Ureter (tissue), 1 donor: ENCODE measurements at places on chromosomes 3 and 15.

GRCh38 chr3:103075282-103075681, 640.5 kb downstream of the ZPLD1 start:
- no peak for DNase-seq

- no peak for DNase-seq
These were observed 12.9 kb downstream of the CCDC80 start for GRCh38 chr3:112627919-112628466.

- peak; percentile 53 for DNase-seq
These were observed 1.5 kb upstream of the MAPKBP1 start for GRCh38 chr15:41772720-41773331.

- no peak for DNase-seq
These were observed 16.9 kb upstream of the AGBL1 start for GRCh38 chr15:86062646-86063243.

- no peak for DNase-seq
These were observed 885.9 kb downstream of the FHIT start for GRCh38 chr3:60365360-60365759.

- no peak for DNase-seq
These were observed 18.8 kb downstream of the ATG7 start for GRCh38 chr3:11290743-11291680.

DNA sequence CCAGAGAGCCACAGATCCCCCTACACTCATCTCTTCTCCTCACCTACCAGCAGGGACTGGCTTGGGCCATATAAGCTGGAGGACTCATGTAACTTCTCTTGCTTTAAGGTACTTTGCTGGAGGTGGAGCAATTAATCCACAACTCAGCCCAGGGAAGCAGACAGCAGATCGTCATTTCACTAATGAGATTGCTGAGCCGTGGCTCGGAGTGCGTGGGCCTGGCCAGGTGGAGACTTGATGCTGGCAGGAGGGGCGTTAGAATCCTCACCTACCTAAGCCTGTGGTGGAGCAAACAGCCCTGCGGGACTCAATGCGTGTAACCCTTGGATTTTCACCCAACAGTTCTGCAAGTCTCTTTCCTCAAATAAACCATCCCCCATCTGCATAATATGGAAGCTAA, 253.2 kb downstream of the RORA start:
- DNase-seq, result no peak

DNA sequence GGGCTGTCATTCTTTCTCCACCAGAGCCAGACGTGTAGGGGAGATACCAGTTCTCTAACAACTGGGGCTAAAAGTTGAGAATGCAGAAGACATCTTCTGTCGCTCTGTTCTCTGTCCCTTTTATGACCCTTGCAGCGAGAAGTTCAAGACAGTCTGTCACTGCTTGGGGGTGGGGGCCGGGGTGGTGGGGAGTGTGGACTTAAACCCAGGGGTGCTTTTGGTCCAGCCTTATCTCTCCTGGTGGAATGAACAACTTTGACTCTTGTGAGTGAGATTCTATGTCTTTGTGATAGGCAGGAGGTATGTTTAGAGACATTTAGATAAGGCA, 767 bp upstream of the APOD start:
- DNase-seq, result no peak

- DNase-seq, result no peak
These were observed 17.1 kb upstream of the CNTN3 start for GRCh38 chr3:74631351-74632140.

- DNase-seq, result no peak
These were observed 908.4 kb downstream of the EPHA3 start for GRCh38 chr3:90015688-90016356.

DNA sequence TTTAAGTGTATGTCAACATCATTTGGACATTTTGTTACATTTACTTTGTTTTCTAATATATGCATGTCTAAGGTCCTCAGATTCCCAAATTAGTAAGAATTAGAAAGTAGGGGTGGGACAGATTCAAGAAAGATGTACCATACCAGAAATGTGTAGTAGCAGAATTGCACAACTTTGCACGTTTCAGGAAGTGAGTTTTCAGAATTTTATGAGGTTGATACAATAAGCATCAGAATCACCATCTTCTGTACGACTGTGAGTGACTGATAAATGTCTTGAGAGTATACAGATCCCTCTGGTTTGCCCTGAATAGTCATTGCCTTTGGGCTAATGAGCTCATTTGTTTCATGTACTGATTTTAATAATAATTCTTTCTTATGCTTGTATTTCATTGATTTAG, 9.3 kb downstream of the ARIH2 start:
- no peak for DNase-seq

GRCh38 chr15:41969851-41970431, 2.4 kb downstream of the EHD4 start:
- peak; percentile 42 for DNase-seq

DNA sequence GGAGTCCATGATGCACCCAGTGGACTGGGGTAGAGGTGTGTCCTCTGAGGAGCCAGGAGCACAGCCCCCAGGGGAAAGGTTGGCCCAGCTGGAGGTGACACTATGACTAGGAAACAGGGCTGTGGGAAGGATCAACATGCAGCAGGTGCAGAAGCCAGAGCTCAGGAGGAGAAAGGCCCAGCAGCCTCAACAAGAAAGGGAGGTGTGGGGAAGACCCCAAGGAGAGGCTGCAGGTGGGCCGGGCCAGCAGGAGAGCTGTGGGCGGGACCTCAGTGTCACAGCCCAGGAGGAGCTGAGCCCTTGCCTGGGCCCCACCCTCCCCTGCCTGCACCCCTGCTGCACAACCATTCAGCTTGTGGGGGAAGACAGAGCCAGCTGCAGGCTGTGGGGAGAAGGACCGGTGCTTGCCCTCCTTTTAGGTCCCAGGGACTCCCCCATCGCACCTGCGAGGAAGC, 18.4 kb upstream of the KLF13 start:
- no peak for DNase-seq

DNA sequence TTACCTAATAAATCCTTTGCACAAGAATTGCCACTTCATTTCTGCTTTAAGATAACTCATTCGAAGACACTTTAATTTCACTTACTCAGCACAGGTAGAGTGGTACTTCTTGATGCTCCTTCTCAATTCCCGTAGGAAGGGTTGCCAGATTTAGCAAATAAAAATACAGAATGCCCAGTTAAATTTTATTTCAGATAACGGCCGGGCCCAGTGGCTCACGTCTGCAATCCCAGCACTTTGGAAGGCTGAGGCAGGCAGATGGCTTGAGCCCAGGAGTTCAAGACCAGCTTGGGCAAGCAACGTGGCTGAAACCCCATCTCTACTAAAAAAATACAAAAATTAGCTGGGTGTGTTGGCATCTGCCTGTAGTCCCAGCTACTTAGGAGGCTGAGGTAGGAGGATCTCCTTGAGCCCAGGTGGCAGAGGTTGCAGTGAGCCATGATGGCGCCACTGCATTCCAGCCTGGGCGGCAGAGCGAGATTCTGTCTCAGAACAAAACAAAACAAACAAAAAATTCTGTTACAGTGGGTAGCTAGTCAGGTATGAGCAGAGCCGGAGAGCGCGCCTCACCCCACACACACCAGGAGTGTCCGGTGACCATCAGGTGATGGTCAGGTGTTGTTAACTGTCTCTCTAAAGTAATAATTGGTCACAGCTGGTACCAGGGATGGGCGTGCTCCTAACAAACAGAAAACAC, 92.8 kb downstream of the DNAH12 start:
- DNase-seq, result no peak

DNA sequence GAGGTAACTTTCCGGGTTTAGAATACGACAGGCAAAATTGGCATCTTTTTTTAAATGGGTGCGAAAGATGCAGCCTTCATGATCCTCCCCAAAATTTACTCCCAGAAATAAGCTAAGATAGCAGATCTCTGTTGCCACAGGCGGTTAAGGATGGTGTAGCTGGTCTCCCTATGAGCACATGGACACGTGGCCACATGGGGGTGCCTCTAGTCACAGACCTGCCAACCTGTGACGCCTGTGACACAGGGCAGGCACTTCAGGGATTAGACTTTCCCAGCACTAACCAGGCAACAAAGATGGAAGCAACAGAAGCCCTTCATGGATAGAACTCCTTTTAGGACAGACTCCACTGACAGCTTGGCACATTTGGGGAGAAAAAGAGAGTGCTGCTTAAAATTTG, 320.3 kb downstream of the THSD4 start:
- no peak for DNase-seq

DNA sequence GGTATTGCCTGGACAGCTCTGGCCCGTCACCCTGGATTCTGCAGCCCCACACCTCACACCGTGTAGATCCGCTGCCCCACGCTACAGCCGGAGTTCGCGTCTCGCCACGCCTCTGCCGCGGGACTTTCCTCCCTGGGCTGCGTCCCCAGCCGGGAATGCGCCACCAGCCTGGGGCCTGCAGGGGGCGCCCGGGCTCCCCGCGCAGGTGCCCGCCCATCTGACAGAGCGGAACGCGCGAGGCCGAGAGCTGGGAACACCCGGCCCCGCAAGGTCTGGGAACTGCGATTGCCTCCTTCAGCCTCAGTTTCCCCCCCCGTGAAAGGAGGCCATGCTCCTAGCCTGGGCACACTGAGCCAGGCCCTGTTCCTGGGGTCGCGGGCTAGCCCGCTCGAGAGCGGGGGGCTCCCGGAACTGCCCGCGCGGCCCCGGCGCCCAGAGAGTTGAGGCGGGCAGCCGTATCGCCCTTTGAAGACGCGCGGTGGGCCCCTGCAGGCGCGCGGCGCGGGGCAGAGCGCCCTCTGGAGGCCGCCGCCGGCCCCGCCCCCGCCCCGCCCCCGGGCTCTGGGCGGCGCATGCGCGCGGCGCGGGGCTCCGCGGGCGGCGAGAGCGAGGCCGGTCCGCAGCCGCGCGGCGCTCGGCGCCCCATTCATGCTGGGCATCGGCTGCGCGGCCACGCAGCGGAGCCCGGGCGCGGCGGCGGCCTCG, at the start of gene PLXNA1:
Gene PLXNA1 (plus strand): TSS at position 645 of the 705 bp plus-strand sequence. CDS start 5,479 bp downstream, outside the sequence.
- peak; percentile 75 for DNase-seq

- DNase-seq, result no peak
These were observed 545.6 kb upstream of the ZNF385D start for GRCh38 chr3:22296601-22297000.

DNA sequence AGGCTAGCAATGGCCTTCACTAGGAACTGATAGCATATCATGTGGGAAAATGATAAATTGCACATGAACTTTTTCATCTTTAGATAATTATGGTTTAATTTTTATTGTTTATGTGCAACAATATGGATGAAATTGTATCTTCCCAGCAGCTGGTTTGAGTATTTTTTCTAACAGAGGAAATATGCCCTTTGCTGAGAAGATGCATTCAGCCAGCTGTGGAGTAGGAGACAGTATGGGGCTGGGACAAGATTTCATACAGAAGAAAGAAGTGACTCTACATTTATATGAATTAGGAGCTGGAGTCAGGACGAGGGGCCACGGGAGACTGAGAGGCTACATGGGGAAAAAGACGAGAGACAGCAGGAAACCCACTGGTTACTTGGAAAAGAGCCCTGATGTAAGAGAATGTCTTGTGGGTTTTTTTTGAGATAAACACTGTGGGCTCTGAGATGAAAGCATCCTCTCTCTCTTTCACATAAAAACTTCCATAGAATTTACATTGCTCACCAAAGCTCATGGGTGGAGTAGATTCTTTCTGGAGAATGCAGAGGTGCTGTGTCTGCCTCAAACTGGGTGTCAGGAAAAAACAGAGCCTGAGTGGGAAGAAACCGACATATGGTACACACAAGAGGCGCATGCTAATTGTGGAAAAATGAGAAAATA, 115.2 kb upstream of the PDZRN3 start:
- DNase-seq, result no peak

DNA sequence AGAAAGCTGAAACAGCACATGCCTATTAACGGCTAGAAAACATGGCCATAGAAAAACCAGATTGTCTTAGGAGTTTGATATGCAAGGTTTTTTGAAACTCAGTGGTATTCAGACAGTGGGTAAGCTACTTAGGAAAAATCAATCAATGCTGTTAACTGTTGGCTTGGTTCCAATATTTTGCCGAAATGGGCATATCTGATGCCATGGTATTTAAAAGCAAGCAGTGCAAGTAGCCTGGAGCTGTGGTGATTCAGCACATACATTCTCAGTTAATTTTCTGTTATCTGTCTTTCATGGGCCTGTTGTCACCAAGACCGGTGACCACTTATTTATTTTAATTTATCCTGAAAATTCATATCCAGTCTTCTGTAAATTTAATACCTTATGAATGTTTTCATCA, 17.3 kb upstream of the SUCNR1 start:
- no peak for DNase-seq

DNA sequence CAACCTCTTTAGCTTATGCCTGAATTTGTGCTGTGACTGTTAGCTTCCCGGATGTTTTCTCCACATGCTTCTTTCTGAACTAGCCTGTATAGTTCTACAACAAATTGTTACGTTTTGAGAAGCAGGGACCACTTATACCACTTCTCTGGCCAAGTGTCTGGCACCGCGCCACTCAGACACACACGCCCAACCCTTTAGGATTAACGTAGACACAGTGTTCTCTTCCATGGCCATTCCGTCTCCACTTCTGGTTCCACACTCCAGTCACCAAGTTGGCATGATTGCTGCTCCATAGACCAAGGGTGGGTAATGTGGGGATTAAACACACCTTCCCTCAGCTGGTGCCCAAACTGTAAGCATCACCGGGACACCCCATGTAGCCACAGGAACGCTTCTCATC, 755 bp upstream of the TMEM108 start:
- no peak for DNase-seq

DNA sequence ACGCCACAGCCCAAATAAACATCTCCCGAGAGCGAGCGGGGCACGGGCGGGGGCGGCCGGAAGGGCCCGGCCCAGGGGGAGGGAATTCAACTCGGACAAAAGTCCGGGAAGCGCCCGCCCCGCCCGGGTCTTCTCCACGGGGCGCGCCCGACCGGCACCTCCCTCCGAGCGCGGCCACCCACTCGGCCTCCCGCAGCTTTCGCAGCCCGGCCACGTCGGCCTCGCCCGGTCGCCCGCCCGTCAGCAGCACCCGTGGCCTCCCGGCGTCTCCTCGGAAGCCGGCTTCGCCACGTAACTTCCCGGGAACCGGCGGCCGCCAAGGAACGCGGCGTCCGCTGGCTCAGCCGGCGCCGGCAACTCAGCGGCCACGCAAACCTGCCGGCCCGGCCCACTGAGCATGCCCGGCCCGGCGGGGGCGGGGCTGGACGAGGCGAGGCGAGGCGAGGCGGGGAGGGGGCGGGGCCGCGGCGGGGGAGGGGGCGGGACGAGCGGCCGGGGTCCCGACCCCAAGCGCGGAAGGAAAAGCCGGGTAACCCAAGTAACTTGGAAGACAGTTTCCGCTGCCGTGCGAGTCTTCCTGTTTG, at the start of gene TJP1:
Gene TJP1 (minus strand): TSS at position 369 of the 584 bp plus-strand sequence. CDS start 440 bp downstream, outside the sequence.
- DNase-seq, result peak; percentile 68

- DNase-seq, result no peak
These were observed 750.6 kb downstream of the CADM2 start for GRCh38 chr3:85709346-85709892.

GRCh38 chr3:52225452-52226228, at the start of gene TLR9:
Gene TLR9 (minus strand): TSS chr3:52225645. CDS start chr3:52225529, 116 bp downstream.
- peak; percentile 42 for DNase-seq

DNA sequence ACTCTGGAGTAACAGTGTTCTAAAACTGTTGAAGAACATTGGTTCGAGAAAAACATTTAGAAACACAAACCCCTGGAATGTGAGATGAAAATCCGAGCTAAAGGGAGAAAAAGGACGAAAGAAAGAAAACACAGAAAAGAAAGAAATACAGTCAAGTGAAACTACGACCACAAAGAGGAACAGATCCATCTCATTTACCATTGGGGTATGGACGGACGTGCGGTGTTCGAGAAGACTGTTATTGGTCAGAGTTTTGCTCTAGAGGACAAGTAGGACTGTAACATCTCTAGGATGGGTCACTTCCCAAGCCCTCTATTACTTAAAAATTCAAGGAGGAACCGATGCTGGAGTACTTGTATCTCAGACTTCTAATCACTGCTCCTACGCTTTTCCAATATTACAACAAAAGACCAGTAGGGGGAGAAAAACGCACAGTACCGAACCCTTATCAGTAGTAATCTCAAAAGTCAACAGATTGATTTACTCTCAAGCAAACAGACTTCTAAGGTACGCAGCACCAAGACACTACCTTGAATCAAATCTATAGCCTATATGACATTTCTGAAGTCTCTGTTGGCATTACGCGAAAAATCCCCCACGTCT, 1.1 kb upstream of the PIK3CA start:
- DNase-seq, result peak; percentile 44
